Stimulated activated CD4-positive, alpha-beta T cell treated with anti-CD3 and anti-CD28 coated beads, Interleukin-1b, Interleukin-23, amount 100 ng/mL, for 1 hour (primary cell): ENCODE measurements at places on chromosomes 5 and 9.

DNA sequence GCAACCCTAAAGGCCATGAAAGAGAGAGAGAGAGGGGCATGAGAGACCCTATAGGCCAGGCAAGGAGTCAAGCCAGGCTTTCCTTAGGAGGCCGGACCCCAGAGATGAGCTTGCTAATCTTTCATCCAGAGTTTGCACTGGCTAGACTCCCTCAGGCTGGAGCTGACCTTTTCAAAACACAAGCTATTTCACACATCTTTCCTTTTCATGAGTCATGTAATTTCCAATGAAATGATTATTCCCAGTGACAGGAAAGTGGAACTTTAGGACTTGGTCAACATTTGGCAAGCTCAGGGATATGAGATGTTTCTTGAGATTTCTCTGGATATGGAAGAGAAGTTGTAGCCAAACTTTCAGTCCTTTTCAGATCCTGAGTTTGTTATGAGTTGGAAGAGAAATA lies 117.7 kb downstream of the TARS1 start:
- no peak for DNase-seq

DNA sequence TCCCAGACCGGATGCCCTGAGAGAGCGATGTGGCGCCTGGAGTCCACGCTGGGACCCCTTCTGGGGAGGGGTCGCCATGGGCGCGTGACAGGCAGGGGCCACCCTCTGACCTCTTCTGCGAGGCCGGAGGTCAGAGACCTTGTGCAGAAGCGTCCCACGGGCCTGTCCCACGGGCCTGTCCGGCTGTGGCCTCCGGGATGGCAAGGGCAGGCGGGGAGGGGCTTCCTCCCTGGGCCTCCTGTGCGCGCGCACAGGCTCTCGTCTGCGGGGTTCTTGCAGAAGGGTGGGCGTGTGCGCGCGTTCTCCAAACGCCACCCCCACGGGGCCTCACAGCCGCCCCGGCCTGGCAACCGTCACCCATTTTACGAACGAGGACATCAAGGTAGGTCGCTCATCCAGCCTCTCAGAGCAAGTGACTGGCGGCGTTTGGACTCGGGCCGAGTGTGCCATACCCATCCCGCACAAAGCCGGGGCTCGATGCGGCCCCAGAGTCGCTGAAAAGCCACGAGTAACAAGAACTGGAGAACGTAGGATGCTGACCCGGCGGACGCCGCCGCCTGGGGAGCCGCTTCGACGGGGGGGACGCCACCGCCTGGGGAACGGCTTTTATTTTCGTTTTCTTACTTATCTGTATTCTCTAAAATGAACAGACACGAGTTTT lies 897 bp downstream of the AHRR start:
- DNase-seq: no peak

GRCh38 chr5:78060421-78060820 lies 234.1 kb downstream of the AP3B1 start:
- DNase-seq: no peak

- no peak for DNase-seq
Measured at GRCh38 chr9:104227108-104227507, 133.0 kb downstream of the SMC2 start.

DNA sequence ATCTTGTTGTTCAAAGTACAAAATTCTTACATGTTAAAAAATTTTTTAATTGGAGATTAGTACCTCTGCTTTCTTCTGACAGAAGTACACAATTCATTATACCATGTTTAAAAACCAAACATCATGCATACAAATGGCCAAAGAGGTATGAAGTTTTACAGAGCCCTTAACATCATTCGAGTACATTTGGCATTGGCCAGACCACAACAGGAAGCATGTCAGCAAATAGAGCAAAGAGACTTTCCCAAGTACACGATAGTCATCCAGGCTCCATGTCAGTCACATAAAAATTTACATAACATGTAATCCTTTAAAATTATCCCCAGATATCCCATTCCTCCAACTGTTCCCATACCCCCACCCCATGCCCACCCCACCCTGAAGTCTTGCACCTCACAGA lies 22.5 kb downstream of the HMGCS1 start:
- no peak for DNase-seq

GRCh38 chr5:176185133-176185733 lies 53.0 kb upstream of the SIMC1 start:
- no peak for DNase-seq

GRCh38 chr9:33105504-33105903 lies 29.0 kb upstream of the SMU1 start:
- no peak for DNase-seq
